ENCODE measurements at places on chromosomes 16 and 17.

DNA sequence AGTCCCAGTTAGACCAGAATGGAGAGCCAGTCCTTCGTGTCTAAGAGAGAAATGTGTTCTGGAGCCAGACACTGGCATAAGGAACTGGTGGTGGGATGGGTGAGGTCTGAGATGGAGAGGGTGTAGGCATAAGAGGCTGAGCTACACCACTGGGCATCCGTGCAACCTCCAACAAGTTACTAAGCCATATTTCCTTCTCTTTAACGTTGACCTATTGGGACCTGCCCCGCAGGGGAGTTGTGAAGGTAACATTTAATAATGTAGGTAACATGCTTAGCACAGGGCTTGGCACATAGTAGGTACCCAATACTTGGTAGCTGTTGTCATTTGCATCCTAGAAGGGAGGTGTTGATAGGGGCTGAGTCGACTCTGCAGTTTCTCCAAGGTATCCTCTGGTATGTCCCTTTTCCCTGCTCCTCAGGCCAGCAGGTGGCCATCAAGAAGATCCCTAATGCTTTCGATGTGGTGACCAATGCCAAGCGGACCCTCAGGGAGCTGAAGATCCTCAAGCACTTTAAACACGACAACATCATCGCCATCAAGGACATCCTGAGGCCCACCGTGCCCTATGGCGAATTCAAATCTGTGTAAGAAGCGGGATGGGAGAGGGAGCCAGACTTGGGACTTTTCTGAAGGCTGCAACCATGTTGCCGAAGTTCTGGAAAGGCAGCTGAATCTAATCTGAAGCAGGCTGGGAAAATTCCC is 1.2 kb downstream of the MAPK7 start:
- H3K4me1 ChIP-seq = peaks cover 4% of the 10 kb centered on the region
- no peak for DNase-seq
- peaks cover 4% of the 10 kb centered on the region for H3K36me3 ChIP-seq
- peak overlapping the region; percentile 84 for H3K4me3 ChIP-seq

DNA sequence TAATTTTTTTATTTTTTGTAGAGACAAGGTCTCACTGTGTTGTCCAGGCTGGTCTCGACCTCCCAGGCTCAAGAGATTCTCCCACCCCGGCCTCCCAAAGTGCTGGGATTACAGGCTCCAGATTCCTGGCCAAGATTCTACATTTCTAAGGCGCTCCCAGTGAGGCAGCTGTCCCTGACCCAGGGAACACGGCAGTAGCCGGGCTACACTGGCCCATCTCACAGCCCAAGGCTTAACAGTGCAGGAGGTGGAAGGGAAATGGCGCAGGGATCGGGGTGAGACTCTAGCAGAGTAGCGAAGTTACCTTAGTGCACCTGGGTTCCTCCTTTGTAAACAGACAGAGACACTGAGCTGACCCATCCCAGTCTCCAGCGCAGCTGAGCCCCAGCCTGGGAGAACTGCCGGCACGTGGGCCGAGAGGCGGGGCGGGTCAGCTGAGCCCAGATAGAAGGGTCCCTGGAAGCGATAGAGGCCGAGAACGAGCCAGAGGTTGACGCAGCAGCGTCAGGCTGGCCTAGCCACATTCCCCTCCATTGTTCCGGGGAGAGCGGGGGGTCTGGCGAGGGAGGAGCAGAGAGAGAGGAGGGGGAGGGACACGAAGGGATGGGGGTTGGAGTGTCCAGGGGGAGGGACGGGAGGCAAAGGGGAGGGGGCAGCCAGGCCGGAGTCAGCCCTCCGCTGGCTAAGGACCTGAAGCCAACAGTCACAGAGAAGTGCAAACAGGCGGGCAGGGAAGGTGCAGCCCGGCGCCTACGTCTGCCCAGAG is 2.5 kb downstream of the CARHSP1 start:
- DNase-seq = peak; percentile 96
- peak overlapping the region; percentile 20 for H3K27ac ChIP-seq
- H3K27me3 ChIP-seq = no peaks in the 10 kb centered on the region
- H3K4me1 ChIP-seq = peaks cover 41% of the 10 kb centered on the region
- H3K36me3 ChIP-seq = no peaks in the 10 kb centered on the region

GRCh38 chr16:1439058-1439698 is 5.2 kb downstream of the CCDC154 start:
- DNase-seq = no peak
- H3K27ac ChIP-seq = no peak overlapping the region
- H3K4me3 ChIP-seq = no peak overlapping the region
- H3K27me3 ChIP-seq = no peaks in the 10 kb centered on the region

- no peak overlapping the region for H3K27ac ChIP-seq
- no peaks in the 10 kb centered on the region for H3K36me3 ChIP-seq
- H3K4me1 ChIP-seq = no peaks in the 10 kb centered on the region
- no peak for DNase-seq
- no peak overlapping the region for H3K4me3 ChIP-seq
These were observed 4.5 kb upstream of the NECAB2 start for GRCh38 chr16:83963277-83964119.

- H3K4me1 ChIP-seq = peaks cover 17% of the 10 kb centered on the region
- no peak overlapping the region for H3K4me3 ChIP-seq
- no peaks in the 10 kb centered on the region for H3K36me3 ChIP-seq
- H3K27me3 ChIP-seq = no peaks in the 10 kb centered on the region
- H3K27ac ChIP-seq = no peak overlapping the region
- DNase-seq = no peak
These were observed 41.2 kb upstream of the RHOT1 start for GRCh38 chr17:32100971-32101631.

GRCh38 chr17:74386386-74386785 is 19.1 kb downstream of the GPR142 start:
- H3K4me3 ChIP-seq = no peak overlapping the region
- no peaks in the 10 kb centered on the region for H3K27me3 ChIP-seq
- no peaks in the 10 kb centered on the region for H3K36me3 ChIP-seq
- H3K27ac ChIP-seq = no peak overlapping the region

- no peak for DNase-seq
- peaks cover 21% of the 10 kb centered on the region for H3K4me1 ChIP-seq
- H3K4me3 ChIP-seq = no peak overlapping the region
- H3K36me3 ChIP-seq = no peaks in the 10 kb centered on the region
- no peak overlapping the region for H3K27ac ChIP-seq
These were observed 7.6 kb upstream of the TPPP3 start for GRCh38 chr16:67400901-67401300.

- DNase-seq = no peak
- no peak overlapping the region for H3K27ac ChIP-seq
- H3K4me3 ChIP-seq = no peak overlapping the region
- H3K36me3 ChIP-seq = peaks cover 5% of the 10 kb centered on the region
These were observed 12.4 kb upstream of the CCR7 start for GRCh38 chr17:40577611-40578065.

DNA sequence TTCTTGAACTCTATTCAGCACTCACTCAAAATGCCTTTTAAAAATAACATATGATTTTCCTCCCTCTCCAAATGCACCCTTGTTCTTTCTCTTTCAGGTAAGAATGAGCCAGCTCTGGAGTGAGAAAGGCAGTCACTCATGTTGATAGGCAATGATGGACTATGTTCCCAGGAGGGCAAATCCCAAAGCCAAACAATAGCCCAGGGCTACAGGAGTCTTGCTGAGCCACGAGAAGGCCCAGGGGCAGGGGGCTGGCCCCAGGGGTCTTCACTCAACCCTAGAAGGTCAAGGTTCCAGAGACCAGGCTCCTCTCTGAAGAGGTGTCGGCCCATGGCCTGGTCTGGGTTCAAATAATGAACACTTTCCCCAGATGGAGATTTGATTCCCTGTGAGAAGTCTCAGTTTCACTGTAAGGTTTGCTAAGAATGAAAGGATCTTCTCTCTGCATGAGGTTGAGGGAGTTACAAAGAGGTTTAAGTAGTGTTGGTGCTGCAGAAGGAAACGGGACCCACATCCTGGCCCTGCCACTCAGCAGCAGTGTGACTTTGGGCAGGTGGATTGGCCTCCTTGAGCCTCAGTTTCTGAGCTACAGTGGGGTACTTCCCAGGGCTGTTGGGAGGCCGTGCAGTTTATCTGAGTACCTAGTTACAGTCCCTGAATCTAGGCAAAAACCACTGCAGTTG is 49.0 kb downstream of the RTN4RL1 start:
- H3K4me3 ChIP-seq = no peak overlapping the region
- H3K27ac ChIP-seq = no peak overlapping the region
- no peaks in the 10 kb centered on the region for H3K36me3 ChIP-seq
- peaks cover 28% of the 10 kb centered on the region for H3K27me3 ChIP-seq

DNA sequence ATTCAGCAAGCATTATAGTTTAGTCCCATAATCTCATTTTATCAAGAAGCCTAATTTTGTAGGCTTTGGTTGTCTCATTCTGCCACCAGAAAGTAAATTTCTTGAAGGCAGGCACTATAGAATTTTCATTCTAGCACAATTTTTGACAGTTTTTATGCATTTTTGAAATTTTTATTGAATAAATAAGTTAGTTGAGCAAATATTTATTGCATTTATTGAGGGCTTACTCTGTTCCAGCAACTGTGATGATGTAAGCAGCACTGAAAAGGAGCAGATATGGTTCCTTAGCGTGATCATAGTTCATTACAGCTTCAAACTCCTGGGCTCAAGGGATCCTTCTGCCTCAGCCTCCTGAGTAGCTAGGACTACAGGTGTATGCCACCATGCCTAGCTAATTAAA is 34.2 kb downstream of the PPM1E start:
- H3K4me3 ChIP-seq = no peak overlapping the region
- DNase-seq = no peak
- no peaks in the 10 kb centered on the region for H3K36me3 ChIP-seq
- H3K27me3 ChIP-seq = no peaks in the 10 kb centered on the region
- H3K4me1 ChIP-seq = no peaks in the 10 kb centered on the region

- H3K27me3 ChIP-seq = no peaks in the 10 kb centered on the region
- H3K36me3 ChIP-seq = no peaks in the 10 kb centered on the region
- H3K4me3 ChIP-seq = no peak overlapping the region
- no peak for DNase-seq
- no peak overlapping the region for H3K27ac ChIP-seq
These were observed 44.3 kb upstream of the SMURF2 start for GRCh38 chr17:64706224-64707049.

DNA sequence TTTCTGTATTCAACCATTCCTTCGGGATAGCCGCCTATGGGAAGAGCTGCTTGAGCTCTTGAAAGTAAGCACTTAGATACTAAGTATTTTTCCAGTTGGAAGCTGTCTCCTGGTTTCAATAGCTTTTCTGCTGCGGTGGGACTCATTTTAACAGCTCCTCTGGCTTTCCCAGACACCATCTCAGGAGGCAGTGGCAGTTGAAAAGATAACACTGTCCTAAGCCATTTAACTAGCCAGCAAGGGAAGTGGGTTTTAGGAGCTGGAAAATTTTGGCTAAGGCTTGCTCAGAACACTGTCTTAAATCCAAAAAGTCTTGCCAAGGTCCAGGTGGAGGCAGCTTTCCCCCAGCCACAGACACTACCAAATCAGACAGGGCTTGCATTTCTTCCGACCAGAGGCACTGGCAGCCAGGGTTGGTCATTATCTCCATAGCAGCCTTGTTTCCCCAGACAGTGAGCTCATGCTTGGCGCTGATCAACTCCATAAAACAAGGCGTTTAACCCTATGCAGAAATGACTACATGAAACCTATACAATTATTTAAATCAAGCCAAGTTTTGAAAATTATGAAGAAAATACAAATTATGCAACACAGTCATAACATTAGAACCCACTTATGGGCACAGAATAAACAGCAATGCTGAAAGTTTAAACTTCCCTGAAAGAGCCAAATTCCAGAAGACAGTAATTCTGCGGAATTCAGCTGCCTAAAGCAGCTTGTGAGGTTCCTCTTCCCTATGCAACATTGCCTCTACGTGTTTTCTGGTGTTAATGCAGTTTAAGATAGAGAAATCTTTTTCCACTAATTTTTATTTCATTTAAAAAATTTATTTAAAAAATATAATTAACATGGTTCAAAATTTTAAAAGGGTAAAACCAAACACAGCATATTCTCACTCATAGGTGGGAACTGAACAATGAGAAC is 25.0 kb downstream of the GABARAPL2 start:
- H3K27ac ChIP-seq = no peak overlapping the region
- no peaks in the 10 kb centered on the region for H3K36me3 ChIP-seq
- DNase-seq = no peak
- peaks cover 7% of the 10 kb centered on the region for H3K4me1 ChIP-seq

DNA sequence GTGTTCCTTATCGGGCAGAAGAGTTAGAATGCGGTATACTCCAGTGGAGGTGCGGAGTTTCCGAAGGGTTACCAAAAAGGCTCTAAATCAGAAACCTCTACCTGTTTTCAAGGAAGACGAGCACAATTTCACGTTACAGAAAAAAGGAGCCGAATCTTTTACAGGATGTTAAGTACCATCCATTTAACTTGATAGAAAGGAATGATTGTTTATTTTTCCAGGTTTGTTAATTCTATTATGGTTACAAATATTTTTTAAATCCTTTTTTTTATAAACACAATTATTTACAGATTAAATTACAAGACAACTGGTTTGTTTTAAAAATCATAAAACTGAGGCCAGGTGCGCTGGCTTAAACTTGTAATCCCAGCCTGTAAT is 18.2 kb downstream of the ZNF213 start:
- H3K27ac ChIP-seq = no peak overlapping the region
- no peaks in the 10 kb centered on the region for H3K36me3 ChIP-seq
- no peak for DNase-seq
- H3K4me1 ChIP-seq = no peaks in the 10 kb centered on the region
- peaks cover 66% of the 10 kb centered on the region for H3K27me3 ChIP-seq

DNA sequence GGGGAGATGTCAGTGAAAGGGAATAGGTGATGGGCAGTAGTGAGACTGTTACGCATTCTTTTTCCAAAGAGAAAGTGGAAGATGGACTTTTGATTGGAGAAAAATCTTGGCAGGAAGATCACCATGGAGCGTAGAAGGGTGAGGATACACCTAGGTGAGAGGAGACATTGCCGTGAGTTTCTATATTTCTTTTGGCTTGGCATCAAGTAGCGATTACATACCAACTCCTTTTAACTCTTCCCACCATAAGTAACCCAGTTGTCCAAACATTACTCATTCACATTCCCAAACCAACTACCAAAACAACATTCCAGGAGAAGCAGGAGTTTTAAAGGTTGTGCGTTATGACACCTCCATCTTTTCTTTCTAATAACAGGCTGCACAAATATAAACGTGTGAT is 10.7 kb upstream of the KRT28 start:
- no peak overlapping the region for H3K27ac ChIP-seq
- peaks cover 97% of the 10 kb centered on the region for H3K27me3 ChIP-seq
- H3K36me3 ChIP-seq = no peaks in the 10 kb centered on the region
- H3K4me1 ChIP-seq = no peaks in the 10 kb centered on the region
- DNase-seq = no peak
- H3K4me3 ChIP-seq = no peak overlapping the region

GRCh38 chr17:40473573-40474365 is 27.7 kb downstream of the TNS4 start:
- DNase-seq = no peak
- no peaks in the 10 kb centered on the region for H3K36me3 ChIP-seq
- H3K4me1 ChIP-seq = peaks cover 4% of the 10 kb centered on the region

GRCh38 chr17:48624544-48625494 is 1.3 kb downstream of the HOXB9 start:
- H3K4me3 ChIP-seq = peak overlapping the region; percentile 7
- peaks cover 100% of the 10 kb centered on the region for H3K27me3 ChIP-seq
- no peaks in the 10 kb centered on the region for H3K36me3 ChIP-seq
- peak; percentile 65 for DNase-seq
- peaks cover 9% of the 10 kb centered on the region for H3K4me1 ChIP-seq
